ENCODE measurements at places on chromosomes 11 and 22.
A peak's percentile ranks its signal among the peaks of the same experiment; 100 is the strongest.

- no peak for DNase-seq
These were observed 672.2 kb downstream of the LRRC4C start for GRCh38 chr11:40787224-40787623.

GRCh38 chr11:115452241-115452640, 52.0 kb downstream of the CADM1 start:
- no peak for DNase-seq

GRCh38 chr11:23765682-23766252, 731.1 kb upstream of the LUZP2 start:
- no peak for DNase-seq

DNA sequence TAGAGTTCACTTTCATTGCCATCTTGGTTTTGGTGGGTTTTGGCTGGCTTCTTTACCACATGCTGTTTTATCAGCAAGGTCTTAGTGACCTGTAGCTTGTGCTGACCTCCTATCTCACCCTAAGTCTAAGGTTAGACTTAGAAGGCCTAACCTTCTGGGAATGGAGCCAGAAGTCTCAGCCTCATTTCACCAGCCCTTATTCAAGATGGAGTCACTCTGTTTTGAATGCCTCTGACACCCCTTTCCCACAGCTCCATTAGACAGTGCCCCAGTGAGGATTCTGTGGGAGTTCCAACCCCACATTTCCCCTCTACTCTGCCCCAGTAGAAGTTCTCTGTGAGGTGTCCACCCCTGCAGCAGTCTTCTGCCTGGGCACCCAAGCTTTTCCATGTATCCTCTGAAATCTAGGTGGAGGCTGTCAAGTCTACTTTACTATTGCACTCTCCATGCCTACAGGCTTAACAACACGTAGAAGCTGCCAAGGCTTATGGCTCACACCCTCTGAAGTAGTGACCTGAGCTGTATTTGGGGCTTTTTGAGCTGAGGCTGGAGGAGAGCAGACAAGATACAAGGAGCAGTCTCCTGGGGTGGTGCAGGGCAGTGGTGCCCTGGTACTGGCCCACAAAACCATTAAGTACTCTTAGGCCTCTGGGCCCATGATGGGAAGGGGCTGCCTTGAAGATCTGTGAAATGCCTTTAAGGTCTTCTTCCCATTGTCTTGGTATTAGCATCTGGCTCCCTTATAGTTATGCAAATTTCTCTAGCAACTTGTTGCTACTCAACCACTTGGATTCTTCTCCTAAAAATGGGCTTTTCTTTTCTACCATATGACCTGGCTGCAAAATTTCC, 65.9 kb upstream of the SC5D start:
- no peak for DNase-seq

DNA sequence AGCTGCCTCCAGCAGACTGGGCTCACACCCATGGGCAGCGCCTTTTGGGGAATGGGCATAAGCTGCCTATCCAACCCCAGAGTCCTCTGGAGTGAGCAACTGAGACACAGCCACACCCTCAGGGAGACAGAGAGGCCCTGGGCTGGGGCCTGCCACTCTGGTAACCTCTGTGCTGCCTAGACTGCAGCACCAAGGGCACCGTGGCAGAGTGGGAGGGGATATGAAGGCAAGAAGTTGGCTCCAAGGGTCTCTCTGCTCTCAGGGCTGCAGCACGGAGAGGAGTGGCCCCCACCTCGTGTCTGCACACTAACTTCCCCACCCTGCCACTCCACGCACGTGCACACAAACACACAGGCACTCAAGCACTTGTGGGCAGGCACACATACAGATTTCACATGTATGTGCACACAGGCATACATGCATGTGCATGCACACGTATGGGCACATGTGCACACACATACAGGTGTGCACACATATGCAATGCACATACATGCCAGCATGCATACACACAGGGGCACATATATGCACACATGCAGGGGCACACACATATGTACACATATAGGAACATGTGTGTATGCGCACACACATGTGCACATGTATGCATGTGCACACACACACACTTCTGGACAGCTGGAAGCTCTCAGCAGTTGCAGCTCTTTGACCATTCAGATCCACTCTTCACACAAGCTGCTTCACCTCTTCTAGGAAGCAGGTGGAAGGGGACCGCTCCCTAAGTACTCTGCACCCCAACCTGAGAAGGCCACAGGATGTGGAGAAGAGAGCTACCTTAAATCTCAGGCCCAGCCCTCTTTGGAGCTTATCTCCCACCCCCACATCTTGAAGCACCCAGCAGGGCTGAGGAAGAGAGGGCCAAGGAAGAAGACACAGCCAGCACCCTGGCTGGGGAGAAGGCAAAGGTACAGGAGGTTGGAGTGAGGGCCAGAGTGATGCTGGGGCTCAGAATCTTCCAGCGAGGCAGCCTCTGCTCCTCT, 4.3 kb downstream of the IGSF9B start:
- no peak for DNase-seq

DNA sequence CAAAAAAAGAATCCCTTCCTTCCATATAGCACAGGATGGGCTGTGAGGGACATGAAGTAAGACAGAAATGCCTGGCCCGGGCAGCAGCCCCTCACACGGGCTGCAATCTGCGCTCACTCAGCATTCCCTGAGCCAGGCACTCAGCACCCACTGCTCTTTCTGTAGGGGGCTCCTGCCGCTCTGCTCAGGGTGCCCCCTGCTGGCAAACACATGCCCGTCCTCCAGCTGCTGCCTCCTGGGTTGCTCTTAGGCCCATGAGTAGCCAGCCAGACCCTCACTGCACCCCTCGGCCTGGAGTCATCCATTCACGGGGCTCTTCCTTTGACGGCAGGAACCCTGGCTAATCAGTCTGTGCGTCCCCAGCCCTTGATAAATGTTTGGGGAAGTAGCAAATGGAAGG, 6.9 kb downstream of the MCAT start:
- peak; percentile 53 for DNase-seq

- DNase-seq: no peak
These were observed 35.1 kb downstream of the APOL1 start for GRCh38 chr22:36287881-36288515.

DNA sequence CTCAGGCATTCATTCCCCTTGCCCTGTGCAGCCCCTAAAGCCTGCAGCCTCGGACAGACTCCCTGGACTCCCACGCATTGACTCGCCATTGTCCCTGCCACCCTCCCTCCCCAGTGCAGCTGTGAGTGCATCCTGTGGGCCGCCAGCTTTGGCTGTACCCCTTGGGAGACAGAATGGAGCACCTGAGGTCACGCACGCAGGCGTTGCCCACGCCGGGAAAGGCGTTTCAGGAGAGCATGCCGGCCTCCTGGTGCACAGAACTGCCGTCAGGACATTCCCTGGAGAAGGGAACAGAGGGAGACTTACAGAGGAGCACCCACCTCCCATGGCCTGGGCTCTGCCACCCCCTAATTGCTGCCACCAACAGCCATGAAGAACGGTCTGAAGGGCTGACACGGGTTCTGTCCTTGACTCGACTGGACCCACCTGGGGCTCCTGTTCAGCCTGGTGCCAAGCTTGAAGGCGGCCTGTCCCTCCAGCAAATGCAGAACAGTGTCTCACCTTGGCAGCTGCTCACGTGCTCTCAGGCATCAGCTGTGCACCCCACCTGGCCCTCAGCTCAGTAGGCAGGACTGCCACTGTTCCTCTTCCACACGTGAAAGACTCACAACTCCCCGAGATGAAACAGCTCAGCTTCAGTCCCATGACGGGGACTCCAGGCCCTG, 503.8 kb downstream of the BRD1 start:
- DNase-seq: no peak

- DNase-seq: no peak
These were observed 112.7 kb upstream of the OR4B1 start for GRCh38 chr11:48103621-48104567.

GRCh38 chr11:123265951-123266350, 70.9 kb upstream of the CLMP start:
- DNase-seq: no peak

DNA sequence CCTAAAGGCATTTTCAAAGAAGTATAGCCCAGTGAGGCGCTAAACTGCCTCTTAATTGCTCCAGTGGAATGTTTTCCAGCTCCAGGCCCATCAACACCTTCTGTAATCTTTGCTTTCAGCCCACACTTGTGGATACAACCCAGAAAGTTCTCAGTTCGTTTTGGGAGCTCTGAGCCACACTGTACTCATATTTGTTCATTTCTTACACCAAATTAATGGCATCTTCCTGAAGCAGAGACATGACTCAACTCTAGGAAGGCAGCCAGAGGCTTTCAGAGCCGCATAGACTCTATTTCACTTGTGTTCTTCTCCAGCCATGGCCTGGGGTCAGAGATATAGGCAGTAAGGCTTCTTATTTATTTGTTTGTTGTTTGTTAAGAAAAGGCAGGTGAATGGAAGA, 175.5 kb upstream of the NCAM1 start:
- no peak for DNase-seq

DNA sequence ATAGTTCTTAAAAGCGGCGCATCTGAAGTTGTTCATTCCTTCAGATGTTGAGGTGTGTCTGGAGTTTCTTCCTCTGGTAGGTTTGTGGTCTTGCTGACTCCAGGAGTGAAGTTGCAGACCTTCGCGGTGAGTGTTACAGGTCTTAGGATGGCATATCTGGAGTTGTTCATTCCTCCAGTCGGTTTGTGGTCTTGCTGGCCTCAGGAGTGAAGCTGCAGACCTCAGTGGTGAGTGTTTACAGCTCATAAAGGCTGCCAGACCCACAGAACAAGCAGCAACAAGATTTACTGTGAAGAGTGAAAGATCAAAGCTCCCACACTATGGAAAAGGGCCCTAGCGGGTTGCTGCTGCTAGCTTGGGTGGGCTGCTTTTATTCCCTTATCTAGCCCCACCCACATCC, 201.7 kb upstream of the PDGFD start:
- no peak for DNase-seq

GRCh38 chr11:40445391-40445790, 1014.1 kb downstream of the LRRC4C start:
- DNase-seq: no peak

GRCh38 chr11:63813563-63814382, 517 bp downstream of the SPINDOC start:
- DNase-seq: peak; percentile 34

DNA sequence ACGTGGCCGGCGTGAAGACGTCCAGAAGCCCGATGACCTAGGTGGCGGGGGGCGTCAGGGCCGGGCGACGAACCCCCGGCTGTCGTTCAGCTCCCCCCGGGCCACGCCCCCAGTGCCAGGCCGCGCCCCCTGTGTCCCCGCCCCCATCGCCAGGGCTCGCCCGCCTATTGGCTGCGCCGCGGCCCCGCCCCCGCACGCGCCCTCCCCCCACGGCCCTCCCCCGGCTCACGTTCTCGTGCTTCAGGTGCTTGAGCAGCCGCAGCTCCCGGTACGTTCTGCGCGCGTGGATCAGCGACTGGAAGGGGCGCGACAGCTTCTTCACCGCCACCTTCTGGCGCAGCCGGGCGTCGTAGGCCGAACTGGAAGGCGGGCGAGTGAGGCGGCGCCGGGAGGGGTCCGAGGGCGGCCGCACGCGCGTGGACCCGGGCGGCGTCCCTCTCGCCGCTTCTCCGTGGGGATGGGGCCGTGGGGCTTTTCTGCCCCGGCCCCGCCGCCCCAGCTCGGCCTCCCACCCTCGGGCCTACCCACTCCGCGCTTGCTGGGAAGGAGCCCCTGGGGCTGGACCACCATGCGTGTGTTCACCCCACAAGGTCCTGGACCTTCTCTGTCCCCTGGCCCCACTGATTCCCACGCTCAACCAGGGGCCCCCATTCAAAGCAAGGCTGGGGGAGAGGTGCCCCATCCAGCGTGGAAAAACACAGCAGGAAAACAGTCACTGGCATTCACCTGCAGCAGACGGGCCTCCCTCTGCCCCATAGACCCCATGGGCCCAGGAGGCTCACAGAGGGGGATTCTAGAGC, 2.4 kb downstream of the MAPK11 start:
- peak; percentile 44 for DNase-seq

DNA sequence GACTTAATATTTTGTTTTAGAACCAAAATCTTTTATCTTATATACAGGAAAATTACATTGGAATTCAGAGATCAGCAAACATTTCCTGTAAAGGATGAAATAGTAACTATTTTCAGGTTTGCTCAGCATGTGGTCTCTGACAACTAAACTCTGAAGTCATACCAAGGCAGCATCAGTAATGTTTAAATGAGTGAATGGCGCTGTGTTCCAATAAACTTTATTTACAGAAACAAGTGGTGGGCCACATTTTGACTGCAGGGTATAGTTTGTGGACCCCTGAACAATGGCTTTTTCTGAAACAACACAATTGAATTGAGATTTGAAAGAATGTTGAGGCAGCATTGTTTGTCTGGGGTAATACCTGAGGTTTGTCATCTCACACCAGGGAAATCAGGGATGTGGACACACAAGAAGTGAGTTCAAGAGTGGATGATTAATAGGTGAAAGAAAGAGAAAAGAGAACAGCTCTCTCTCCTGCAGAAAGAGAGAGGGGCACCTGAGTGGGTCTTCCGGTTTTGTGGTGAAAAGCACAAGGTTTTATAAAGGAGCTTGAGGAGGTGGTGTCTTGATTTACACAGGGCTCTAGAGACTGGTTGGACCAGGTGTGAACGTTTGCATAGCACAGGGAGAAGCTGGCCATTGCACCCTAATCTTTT, 113.5 kb upstream of the VPREB1 start:
- no peak for DNase-seq

- no peak for DNase-seq
These were observed 27.3 kb downstream of the SCGB1A1 start for GRCh38 chr11:62446091-62446490.

DNA sequence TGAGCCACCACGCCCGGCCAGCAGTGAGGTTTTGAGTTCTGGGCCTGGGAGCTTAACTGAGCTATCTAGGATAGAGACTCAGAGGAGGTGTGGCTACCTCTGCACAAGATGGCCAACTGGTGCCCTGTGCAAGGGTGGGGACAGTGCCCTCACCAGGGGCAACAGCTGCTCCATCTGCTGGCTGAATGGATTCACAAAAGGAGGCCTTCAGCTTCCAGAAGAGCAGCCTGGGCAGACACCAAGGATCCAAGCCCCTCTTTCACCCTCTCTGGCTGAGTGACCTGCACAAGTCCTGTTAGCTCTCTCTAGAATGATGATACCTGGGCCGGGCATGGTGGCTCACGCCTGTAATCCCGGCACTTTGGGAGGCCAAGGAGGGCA, 33.5 kb upstream of the BAIAP2L2 start:
- DNase-seq: no peak

GRCh38 chr11:3855808-3856491, 486 bp downstream of the STIM1 start:
- DNase-seq: peak; percentile 39

- no peak for DNase-seq
These were observed 76.9 kb downstream of the PIWIL3 start for GRCh38 chr22:24697621-24698082.

GRCh38 chr11:75333022-75333806, 18.2 kb downstream of the ARRB1 start:
- no peak for DNase-seq

DNA sequence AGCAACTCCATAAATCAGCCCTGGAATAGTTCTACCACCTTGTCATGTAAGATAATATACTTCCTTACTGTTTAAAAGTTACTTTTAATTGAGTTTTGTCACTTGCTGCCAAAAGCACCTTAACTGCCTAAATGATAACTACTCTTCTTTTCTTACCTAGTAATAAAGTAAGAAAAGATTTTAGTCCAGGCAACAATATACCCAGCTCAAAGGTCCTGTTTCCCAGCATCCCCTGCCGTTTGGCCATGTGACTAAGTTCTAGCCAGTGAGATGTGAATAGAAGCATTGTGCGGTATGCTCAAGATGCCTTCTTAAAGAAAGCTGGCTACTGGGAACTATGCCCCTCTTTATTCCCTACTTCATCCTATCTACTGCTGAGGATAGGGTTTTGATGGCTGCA, 39.4 kb upstream of the CCDC34 start:
- DNase-seq: no peak

Measured in activated CD8-positive, alpha-beta memory T cell treated with anti-CD3 and anti-CD28 coated beads, Interleukin-2, amount 50 U/mL, for 4 hours (primary cell).